ENCODE measurements at places on chromosomes 2 and 18.

GRCh38 chr18:74820160-74820780 is 222.6 kb downstream of the ZNF407 start:
- no peak for DNase-seq

DNA sequence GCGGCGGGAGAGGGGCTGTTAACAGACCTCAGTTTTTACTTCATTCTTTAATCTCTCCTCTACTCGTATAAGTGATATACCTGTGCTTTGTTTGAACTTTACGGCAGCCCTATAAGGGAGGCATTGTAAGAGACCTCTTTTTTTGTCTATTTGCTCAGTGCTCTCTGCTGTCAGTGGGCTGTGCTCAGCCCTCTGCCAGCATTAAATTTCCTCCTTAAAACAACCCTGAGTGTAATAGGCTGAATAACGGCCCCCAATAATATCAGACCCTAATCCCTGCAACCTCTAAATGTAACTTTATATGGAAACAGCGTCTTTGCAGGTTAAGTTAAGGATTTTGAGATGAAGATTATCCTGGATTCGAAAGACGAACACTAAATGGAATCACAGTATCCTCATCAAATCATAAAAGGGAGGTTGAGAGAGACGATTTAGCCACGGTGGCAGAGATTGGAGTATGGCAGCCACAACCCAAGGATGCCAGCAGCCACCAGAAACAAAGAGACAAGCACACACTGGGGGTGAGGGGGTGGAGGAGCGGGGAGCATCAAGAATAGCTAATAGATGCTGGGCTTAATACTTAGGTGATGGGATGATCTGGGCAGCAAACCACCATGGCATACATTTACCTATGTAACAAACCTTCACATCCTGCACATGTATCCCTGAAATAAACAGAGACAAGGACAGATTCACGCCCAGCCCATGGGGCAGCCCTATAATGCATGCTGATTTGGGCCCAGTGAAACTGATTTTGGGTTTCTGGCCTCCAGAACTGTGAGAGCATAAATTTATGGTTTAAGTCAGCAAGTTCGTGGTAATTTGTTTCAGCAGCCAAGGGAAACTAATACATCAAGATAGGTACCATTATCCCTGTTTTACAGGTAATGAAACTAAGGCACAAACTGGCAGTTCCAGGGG is 894 bp upstream of the FARSB start:
- no peak for DNase-seq

DNA sequence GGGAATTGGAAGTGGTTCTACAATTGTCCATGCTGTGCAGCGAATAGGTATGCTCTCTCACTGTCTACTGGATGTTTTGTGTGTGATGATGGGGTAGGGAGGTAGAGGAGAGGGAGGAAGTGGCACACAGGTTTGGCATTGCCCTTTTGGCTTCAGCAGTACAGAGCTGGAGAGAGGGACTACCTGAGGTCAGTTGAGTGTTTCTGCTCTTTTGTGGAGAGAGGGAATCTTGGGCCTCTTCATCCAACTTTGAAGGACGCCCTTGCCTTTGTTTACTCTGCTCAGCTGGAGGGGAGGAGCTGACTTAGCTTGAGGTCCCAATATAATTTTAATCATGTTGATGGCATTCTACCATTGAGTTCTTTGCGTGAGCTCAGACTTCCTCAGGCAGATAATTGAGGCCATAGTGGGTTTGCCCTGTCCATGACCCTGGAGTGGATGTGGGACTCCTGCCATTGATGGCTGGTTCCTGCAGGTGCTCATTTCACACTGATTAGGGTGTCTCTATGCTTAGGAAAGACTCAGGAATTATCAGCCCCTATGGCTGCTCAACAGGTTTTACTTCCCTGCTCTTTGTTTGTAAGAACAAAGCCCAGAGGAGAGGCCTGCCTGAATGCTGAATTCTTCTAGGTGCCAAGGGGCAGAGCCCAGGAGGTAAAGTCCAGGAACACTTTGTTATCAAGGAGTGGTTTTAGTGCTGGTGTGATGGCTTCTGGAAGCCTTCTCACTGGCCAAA is 7.2 kb downstream of the RPIA start:
- no peak for DNase-seq

GRCh38 chr2:238963161-238963970 is 115.5 kb downstream of the TWIST2 start:
- DNase-seq, result no peak

- no peak for DNase-seq
These were observed 11.7 kb downstream of the EPB41L3 start for GRCh38 chr18:5532066-5532465.

DNA sequence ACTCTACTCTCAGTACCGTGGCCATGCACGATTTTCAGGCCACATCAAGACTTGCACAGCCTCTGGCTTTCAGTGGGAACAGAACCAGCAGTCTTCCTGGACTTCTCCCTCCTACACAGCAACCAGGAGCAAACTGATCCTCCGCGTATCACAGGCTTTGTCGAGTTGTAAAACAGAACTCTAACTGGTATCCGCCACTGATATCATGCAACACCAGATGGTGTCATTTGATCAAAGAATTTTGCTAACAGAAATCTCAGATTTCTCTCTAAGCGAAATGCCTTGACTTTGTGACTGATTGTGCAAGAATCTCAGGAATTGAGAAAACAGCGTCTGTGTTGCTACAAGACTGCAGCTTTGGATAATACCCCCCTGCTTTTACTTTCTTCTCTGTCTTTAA is 85.7 kb downstream of the COPS8 start:
- DNase-seq, result no peak

DNA sequence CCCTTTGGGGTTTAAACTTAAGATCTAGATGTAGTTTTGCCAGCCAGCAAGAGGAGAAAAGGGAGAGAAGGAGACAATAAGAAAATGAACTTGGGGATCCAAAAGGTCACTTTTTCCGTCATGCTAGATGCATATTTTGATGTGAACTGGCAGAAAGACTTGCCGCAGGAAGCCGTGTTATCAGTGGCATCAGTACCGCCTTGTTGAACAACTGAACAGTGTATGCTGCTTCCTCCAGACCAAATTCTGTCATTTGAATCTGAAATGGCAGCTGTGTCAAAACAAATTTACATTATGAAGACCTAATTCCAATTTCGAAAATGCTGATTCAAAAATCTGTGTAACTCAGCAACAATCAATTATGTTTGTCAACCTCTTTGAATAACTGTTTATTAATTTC is 42.1 kb downstream of the TMEM200C start:
- DNase-seq, result no peak

DNA sequence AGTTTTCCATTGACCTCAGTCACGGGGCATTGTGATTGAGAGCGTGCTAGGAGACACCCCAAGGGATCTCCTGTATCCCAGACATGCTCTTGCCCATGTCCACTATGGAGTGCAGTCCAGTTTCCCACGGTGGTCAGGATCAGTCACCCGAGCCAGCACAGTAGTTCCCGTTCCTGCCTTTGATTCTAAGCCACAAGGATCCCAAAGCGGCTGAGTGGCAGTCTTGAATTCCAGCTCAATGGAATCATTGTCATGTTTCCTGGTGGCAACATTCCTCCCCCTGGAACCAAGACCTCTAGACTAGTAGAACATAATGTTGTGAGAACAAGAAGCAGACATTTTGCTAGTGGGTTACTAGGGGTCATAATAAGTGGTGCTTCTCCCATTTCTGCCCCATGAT is 154.3 kb downstream of the SEPTIN10 start:
- DNase-seq, result no peak

GRCh38 chr2:238280083-238280825 is 8.2 kb downstream of the PER2 start:
- DNase-seq, result no peak

DNA sequence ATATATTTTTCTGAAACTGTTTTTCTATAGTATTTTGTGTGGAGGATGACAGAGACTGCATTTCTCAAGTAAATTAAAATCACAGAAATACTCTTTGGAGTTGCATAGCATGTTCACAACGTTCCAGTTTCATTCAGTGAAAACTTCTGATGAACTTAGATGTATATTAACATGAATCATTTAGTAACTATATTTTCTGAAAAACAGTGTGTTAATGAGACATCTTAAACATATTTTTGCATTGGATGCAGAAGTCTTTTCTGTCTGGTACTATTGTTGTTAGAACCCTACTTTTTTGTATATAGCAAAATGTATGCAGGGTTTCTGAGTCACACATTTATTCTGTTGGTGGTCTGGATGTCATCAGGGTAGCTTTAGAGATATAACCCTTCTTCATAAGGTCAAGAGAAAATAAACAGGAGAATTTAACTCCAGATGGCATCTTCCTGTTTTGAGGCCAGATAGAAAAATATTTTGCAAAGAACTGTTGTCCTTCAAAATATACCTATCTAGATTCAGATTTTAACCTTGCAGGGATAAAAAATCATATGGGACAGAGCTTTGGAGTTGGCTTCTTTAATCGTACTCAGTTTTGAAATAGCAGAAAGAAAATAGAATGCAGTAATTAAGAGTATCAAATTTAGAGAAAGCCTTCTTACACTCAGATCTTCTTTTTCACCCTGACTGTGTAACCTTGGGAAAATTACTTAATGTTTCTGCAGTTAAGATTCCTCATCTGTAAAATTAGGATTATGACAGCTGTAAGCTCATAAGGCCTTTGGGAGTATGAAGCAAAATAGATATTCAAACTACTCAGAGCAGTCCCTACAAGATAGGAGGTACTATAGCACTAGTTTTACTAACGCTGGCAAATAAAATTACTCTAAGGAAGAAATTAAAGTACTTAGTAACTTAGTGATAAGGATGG is 5.3 kb downstream of the COL3A1 start:
- no peak for DNase-seq

GRCh38 chr2:134429886-134430285 is 176.0 kb downstream of the MGAT5 start:
- DNase-seq, result no peak

Measured in activated T-cell treated with anti-CD3 and anti-CD28 coated beads for 4 hours (primary cell).